ENCODE measurements at places on chromosomes 5 and 9. TPM values are rescaled to one million over a fixed set of nuclear protein-coding genes. Genes with fewer than 3 reads are reported as not detected.

HSPB3 gene
- total RNA-seq: not detected

CDKN2A gene
- total RNA-seq: 148 TPM

- peak; percentile 16 for DNase-seq
Measured at GRCh38 chr5:38208782-38209378, 49.5 kb upstream of the EGFLAM start.

DNA sequence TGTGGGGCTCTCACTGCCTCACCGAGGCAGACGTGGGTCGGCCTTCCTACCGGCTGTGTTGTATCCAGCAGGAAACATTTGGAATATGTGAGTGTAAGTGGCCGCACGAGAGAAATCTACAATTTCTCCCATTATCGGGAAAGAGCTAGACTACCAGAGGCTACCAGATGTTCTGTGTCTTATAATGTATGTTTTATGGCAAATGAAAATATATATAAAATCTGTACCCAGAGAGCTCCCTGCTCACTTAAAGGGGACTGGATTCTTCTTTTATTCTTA is 69.5 kb upstream of the PITX1 start:
- DNase-seq: no peak

- DNase-seq: no peak
Measured at GRCh38 chr5:159452480-159453167, 122.3 kb upstream of the IL12B start.

DNA sequence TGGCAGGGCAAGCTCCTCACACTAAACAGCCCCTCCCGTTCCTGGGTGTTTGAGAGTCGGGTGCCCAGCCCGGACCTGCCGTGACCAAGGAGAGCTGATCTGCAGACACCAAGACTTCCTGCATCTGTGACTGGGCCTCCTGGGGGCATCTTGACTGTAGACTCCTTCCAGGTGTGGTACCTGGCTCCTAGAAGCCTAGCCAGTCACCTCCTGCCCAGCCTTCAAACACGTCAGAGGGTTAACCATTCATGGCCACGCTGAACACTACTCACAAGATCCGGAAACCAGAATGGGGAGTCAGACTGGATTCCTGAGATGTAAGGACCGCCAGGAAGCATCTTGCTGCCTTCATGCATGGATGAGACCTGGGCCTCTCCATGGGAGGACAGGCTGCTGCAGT is 3.7 kb upstream of the LCN2 start:
- no peak for DNase-seq

DNA sequence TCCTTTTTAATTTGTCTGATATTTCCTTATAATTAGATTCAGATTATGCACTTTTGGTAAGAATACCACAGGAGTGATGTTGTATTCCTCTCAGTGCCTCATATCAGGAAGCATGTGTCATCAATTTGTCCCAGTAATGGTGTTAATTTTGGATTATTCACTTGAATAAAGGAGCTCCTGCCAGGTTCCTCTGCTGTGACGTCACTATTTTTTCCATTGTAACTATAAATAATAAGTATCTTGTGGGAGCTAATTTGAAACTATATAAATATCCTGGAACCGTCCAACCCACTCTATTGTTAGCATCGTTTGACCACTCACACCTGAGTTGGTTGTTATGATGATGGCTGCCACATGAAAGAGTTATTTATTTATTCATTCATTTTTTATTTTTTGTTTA is 107.9 kb downstream of the INVS start:
- no peak for DNase-seq

GRCh38 chr5:141208478-141208877 is at the start of gene PCDHB12:
PCDHB12 (plus strand) TSS chr5:141208719; CDS start chr5:141208908, 189 bp downstream.
- DNase-seq: peak; percentile 19

DNA sequence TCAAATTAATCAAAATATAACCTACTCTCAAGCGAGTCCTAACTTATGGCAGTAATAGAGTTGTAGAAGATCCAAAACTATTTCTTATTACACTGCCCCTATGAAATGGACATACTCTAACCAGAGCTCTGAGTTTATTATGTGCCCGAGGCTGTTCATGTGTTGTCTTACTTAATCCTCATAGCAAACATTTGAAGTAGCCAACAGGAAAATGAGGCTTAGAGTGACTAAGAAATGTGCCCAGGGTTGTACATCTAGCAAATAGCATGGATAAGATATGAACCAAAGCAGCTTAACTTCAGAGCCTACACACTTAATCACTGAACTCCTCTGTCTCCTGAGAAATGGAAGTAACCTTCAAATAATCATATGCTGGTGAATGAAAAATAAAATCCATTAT is 1551.7 kb downstream of the MAT2B start:
- no peak for DNase-seq

SPARC gene
- 0.89 TPM for total RNA-seq

SNX2 gene
- total RNA-seq: 78.3 TPM

GRCh38 chr5:90767710-90768109 is 209.1 kb downstream of the ADGRV1 start:
- DNase-seq: no peak

- DNase-seq: no peak
Measured at GRCh38 chr5:1176473-1177391, 24.7 kb upstream of the SLC6A19 start.

- no peak for DNase-seq
Measured at GRCh38 chr5:125575891-125576505, 829.6 kb upstream of the ZNF608 start.

QSOX2 gene
- total RNA-seq: 57.9 TPM

DNA sequence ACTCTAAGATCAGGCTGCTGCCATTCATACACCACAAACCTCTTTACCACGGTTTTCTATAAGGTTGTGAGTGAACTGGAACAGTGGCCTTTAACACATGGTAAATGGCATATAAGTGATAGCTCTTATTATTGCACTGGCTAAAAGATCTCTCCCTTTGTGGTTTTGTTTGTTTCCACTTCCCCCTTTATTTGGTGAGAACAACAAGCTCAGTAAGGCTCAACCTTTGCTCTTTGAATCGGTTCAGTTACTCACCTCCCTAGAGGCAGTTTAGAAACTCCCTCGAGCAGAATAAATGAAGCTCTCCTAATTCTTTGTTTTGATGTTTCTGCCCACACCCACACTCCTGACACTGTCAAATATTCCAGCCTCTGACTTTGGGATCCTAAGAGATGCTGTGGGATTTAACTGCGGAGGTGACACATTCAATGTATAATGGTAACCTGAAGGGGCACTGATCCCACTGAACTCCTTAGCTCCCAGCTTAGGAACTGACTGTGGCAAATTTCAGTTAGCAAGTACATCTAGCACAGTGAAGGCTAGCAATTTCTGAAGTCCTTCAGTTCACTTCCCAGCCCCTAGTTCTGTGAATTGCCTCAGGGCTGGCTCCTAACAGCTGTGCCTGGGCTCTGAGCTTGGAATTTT is 22.5 kb upstream of the RAD23B start:
- DNase-seq: peak; percentile 86

PCDHGC3 gene
- total RNA-seq: 60.0 TPM

DNA sequence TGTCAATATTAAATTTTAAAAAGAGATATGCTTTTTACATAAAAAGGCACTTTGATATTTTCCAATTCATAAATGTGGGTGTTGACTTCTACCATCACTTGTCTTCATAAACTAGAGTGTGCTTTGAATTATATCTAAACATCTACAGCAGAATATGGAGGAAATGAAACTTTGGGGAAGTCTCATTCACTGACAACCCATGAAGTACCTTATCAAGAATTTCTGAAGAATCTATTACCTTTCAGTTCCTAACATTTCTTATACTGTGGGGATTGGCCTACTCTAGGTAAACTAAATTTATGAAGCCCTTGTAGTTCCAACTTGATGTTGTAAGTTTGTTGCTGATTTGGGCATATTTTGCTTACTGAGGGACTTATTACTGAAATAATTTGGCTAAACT is 81.9 kb downstream of the EMB start:
- no peak for DNase-seq

DNA sequence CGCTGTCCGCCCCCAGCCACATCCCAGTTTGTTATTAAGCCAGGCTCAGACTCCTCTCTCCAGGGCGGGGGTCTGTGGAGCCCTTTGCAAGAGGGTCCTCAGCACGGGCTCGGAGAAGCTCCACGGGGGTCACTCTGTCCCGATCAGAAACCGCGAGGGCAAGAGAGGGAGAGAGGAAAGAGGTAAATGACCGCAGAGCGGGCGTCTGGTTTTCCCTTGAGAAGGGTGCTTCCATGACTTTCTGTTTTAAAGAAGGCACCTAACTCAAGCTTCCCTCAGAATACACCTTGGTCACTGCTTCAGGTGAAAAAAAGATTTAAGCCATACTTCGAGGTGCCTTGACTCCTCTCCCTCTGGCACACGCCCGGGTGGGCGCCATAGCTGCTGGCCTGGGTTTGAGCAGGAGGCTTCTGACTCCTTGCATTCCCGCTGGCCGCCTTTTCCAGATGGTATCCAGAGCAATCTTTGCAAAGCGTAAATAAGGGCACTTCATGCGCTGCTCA is 5.8 kb upstream of the TERT start:
- DNase-seq: no peak

ZCCHC10 gene
- 45.2 TPM for total RNA-seq

DNA sequence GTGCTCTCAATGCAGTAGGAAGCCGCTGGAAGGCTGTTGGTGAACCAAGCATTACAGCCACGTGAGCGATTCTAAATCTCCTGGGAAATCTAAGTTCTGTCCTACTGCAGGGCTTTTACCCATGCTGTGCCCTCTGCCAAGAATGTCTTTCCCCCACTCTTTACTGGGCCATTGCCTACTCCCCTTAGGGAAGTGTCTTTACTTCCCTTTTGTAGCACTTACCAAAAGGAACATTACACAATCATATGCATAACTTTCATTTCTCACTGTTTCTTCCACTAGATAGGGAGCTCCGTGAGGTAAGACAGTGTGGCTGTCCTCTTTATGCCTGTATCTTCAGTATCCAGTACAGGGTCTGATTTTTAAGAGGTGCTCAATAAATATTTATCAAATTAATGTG is 241.7 kb upstream of the NR4A3 start:
- DNase-seq: no peak

Data from OCI-LY7 (cell line).